ENCODE measurements at places on chromosomes 13 and 19. TPM values are rescaled to one million over a fixed set of nuclear protein-coding genes. Genes with fewer than 3 reads are reported as not detected.
A peak's percentile ranks its signal among the peaks of the same experiment; 100 is the strongest.

Gene ZNF865
- total RNA-seq = 8.6 TPM

Gene SCN1B
- 7.4 TPM for total RNA-seq

Gene NUP58
- 30.3 TPM for total RNA-seq

GRCh38 chr19:48963371-48964204 is 1.5 kb upstream of the FTL start:
- peak; percentile 95 for DNase-seq

- peak; percentile 74 for DNase-seq
Observed at GRCh38 chr19:1407528-1408299, at the start of gene DAZAP1. Gene DAZAP1, plus strand, starts transcription at chr19:1407586. Its CDS starts 188 bp downstream, at chr19:1407774.

GRCh38 chr13:112730157-112730671 is 40.4 kb downstream of the ATP11A start:
- peak; percentile 33 for DNase-seq

Data from sigmoid colon (tissue), 7 donors.